ENCODE measurements at places on chromosomes 3 and 15.

GRCh38 chr15:78032671-78033070, 44.8 kb downstream of the TBC1D2B start:
- no peak for DNase-seq

DNA sequence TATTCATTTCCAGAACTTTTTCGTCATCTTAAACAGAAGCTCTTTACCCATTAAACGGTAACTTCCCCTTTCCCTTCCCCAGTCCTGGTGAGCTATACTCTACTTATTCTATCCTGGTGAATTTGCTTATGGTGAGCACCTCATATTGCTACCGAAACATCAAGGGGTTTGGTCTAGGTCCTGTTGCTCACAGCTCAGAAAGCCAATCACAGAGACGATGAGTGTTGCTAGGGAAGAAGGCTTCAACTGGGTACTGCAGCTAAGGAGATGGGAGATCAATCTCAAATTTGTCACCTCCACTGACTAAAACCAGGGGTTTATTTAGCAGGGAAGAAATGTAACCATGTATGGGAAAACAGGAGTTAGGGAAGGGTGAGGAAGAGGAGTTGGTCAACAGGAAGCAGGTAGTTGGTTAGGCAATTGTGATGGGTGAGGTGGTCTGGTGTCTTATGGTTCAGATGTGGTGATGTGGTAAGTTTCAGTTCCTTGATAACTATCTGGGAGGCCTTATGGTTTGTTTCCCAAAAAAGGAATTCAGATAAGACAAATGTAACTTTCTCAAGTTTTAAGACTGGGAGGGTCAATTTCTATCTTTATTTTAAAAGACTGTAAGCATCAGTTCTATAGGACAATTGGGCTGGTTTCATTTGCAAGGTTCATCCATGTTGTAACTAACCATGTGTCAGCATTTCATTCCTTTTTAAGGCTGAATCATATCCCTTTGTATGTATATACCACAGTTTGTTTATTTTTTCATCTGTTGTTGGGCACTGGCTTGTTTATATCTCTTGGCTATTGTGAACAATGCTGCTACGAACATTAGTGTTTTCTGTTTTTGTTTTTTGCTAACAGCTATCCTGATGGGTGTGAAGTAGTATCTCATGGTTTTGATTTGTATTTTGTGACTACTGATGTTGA, 24.3 kb downstream of the ARHGAP11B start:
- peak; percentile 38 for DNase-seq

DNA sequence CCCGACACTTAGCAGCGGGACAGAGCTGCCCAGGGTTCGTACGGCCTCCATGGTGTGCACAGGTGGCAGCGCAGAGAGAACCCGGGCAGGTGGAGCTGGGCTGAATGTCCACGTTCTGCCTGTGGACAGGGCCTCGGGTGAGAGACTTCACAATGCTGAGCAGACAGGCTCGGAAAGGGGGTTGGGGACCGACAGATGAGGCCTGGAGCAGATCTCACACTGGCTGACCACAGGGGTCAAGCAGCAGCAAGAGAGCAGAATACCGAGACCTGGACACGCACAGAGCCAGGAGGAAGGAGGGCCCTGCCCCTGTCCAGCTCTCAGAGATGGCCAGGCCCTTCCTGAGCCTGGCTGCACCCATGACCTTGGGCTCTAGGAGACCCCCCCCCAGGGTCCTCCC, 83.0 kb downstream of the VGLL4 start:
- DNase-seq = peak; percentile 32

GRCh38 chr3:64927689-64928088, 239.9 kb upstream of the ADAMTS9 start:
- DNase-seq = no peak

- DNase-seq = no peak
Measured at GRCh38 chr3:160953686-160954085, 151.5 kb downstream of the B3GALNT1 start.

GRCh38 chr3:56320883-56321282, 147.4 kb downstream of the ERC2 start:
- no peak for DNase-seq

- no peak for DNase-seq
Measured at GRCh38 chr15:39947401-39948197, 13.7 kb downstream of the EIF2AK4 start.

DNA sequence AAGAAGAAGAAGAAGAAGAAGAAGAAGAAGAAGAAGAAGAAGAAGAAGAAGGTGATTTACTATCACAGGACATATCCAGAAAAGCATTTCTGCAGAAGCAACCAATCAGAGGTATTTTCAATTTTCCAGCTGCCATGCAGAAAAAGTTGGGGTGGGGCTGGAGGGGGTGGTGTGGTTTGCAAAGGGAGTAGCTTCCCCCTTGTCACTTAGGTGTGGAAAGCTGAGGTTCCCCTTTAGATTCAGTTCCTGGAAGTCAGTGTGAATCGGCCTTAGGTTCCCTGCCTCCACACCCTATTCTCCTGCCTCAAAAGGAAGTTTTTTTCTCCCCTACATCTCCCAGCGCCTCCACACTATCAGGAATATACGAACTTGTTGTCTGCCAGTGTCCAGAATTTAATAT, 276.7 kb upstream of the ARRDC4 start:
- no peak for DNase-seq

- DNase-seq = peak; percentile 27
Measured at GRCh38 chr15:75727851-75728715, 15.4 kb upstream of the CSPG4 start.

DNA sequence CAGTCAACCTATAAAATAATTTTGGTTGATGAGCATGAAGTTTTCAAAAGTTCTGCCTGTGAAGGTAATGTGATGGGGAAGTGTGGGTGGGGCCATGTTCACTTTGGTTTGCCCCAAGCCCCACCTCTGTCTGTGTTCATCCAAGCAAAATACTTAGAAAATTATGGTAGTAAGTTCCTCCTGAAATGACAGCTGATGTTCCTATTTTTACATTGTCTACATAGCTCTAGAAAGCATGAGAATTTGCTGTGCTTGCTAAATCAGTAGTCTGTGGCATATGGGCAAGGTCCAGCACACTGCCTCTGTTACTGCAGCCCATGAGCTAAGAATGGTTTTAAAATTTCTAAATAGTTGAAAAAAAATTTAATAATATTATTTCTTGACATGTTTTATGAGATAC, 21.9 kb upstream of the CP start:
- no peak for DNase-seq

- DNase-seq = peak; percentile 56
Measured at GRCh38 chr3:30112902-30113484, 493.4 kb upstream of the TGFBR2 start.

DNA sequence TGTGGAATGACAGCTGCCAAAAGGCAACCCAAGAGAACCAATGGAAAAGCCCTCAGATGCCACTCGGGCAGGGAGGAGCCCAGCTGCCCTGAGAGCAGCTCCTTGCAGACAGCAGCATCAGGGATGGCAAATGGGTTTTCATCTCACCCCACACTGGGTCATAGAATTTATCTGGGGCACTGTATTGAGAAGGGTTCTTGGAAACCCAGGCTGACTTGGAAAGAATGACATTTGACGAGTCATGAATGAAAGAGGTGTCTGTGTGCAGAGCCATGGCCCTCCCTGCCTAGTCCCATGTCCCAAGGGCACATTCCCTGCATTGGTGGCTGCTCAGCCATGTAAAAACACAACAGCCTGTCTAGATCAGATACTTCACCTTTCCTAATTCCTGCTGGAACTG, 157.9 kb upstream of the BHLHE40 start:
- DNase-seq = no peak

GRCh38 chr3:97882975-97883598, 61.3 kb downstream of the CRYBG3 start:
- peak; percentile 74 for DNase-seq

- DNase-seq = no peak
Measured at GRCh38 chr15:92124657-92125010, 269.0 kb upstream of the ST8SIA2 start.
